ENCODE measurements at places on chromosomes 4 and X. TPM values are rescaled to one million over a fixed set of nuclear protein-coding genes. Genes with fewer than 3 reads are reported as not detected.

DNA sequence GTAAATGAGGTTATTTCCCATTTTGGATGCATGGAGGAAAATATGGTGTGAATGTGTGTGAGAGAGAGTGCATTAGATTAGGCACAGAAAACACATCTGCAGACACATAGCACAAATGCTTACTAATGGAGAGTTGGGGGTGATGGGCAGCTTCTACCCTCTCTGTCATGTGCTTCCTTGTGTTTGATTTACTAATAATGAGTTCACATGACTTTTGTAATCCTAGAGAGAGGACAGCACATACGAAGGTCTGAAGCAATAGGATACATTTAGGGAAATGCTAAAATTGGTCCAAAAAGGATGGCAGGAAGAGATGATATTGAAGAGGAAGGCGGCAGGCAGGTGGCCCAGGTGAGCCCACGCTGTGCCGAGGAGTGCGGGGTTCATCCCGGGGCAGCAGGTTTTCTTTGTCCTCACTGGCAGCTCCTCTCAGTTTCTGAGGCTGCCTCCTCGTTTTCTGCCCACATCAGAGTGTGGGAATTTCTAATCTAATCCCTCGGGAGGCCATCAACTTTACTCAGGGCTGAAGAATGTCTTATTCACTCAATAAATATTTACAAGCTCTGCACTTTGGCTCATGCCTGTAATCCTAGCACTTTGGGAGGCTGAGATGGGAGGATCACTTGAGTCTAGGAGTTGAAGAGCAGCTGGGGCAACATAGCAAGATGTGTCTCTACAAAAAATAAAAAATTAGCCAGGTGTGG lies 15.9 kb upstream of the MAP9 start:
- no peak for DNase-seq

SERPINA7 gene
- not detected for polyA plus RNA-seq

DNA sequence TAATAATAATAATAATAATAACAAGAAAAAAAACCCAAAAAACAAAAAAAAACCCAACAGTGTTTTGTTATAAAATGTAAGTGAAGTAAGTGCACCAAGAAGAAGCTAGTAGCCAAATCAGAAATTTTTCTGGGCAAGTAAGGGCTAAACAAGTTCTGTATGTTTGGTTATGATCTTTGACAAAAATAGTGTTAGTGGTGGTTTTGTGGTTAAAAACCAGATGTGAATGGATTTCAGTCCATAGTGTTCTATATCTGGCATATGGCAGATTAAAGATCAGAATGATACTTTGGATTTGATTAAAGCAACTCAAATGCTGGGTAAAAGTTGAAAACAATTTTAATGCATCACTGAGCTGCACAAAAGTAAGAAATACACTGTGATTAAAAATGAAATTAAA lies 116.5 kb upstream of the NDST4 start:
- DNase-seq: no peak

DNA sequence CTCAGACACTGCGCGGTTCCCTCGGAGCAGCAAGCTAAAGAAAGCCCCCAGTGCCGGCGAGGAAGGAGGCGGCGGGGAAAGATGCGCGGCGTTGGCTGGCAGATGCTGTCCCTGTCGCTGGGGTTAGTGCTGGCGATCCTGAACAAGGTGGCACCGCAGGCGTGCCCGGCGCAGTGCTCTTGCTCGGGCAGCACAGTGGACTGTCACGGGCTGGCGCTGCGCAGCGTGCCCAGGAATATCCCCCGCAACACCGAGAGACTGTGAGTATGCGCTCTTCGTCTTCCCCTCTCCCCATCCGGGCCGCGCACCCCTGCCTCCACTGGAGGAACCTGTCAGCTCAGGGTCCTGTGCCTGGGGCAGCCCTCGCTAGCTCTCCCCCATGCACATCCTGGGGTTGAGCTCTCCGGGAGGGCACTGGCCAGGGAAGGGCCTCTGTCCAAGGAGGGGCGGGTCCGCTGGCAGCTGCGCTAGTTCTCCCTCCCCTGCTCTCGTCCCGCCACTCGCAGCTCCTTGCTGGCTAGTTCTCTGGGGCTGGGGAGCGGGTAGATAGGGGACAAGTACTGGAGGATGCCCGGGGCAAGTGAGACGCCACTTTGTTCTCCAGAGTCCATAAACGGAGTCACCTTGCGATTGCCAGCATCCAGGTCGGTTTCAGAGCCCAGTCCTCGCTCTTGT lies 2.2 kb downstream of the SLIT2 start:
- DNase-seq: no peak

- DNase-seq: no peak
Observed at GRCh38 chrX:118116713-118117550, at the start of gene KLHL13. Gene KLHL13 (minus strand): TSS chrX:118116810. CDS start chrX:118028473, 88,337 bp downstream.

DNA sequence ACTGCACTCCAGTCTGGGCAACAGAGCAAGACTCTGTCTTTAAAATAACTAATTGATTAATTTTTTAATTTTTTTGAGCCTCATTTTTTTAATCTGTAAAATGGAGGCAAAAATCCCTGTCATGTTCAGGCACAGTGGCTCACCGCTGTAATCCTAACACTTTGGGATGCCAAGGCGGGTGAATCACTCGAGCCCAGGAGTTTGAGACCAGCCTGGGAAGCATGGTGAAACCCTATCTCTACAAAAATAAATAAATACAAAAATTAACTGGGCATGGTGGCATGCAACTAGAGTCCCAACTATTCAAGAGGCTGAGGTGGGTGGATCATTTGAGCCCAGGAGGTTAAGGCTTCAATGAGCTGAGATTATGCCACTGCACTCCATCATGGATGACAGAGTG lies 15.4 kb downstream of the AMTN start:
- DNase-seq: no peak

DNA sequence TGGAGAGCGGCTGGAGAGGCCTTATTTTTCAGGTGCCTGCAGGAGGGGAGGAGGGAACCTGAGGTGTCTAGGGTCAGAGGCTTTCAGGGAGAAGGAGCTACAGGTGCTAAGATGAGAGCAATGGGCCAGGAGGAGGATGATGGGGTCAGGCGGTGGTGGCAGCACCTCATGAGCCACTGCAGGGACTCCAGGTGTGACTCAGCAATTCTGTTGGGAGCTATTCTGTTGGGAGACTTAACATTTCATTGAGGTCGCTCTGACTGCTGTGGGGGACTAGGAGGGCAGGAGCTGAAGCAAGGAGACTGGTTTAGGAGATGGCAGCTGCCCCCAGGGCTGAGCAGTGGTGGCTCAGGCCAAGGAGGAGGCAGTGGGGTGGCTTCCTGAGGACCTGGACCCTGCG lies 65.0 kb downstream of the CLDN34 start:
- no peak for DNase-seq

TNIP2 gene
- 75.7 TPM for polyA plus RNA-seq

GRCh38 chr4:101259876-101260275 lies 87.5 kb downstream of the PPP3CA start:
- DNase-seq: no peak
